Caki2 (cell line): ENCODE measurements at places on chromosomes 13 and 19.

GRCh38 chr19:29875931-29876330 is 64.1 kb downstream of the CCNE1 start:
- no peak for DNase-seq

DNA sequence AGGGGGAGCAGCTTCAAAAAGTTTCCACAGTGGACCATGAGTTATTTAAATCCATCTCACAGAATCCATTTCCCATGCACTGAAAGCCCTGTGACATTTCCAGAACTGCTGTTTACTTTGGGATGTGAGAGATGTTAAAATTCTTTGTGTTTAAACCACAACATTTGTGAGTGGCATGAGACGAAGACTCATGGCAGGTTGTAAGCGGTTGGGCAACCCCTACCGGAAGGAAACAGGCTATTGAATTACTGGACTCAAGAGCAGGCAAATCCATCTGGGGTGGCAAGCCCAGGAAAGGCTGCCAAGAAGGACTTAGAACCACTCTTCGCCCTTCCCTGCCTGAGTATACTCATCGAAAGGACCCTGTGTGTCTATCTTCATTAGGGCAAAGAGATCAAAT is 22.3 kb upstream of the CLDN10 start:
- peak; percentile 60 for DNase-seq

DNA sequence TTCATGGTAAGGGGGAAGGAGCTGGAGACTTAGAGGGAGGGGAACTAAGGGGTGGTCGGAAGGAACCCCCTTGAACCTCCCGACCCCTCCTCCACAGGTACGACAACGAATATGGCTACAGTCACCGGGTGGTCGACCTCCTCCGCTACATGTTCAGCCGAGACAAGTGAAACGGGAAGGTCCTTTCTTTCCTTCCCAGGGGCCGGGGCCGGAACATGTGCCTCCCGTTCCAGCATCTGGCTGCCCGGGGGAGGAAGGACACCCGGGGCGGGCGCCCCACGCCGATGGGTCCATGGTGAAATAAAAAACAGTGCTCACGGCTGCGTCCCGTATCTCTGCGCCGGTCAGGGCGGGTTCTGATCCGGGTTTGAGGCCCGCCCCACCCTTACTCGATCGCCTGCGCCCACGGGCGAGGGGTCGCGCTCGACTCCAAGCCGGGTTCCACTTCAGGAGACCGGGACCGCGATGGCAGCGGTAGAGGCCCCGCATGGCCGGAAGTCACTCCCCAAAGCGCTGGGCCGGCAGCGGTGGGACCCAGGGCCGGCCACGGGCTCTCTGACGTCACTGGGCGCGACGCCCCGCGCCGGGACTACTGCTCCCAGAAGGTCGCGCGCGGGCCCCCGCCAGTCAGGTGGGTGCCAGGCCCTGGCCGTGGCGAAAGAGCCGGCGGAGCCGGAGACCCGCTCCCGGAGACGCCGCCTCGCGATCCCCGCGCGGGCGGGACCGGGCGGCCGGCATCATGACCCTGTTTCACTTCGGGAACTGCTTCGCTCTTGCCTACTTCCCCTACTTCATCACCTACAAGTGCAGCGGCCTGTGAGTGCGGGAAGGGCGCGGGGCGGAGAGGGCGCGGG is at the start of gene TMEM147:
Gene TMEM147, plus strand, starts transcription at position 626 of the 854 bp plus-strand sequence. Its CDS starts 114 bp downstream, at position 740.
- peak; percentile 85 for DNase-seq

GRCh38 chr13:65808061-65808460 is 1422.1 kb downstream of the PCDH9 start:
- DNase-seq: no peak

GRCh38 chr13:80727321-80727975 is 386.5 kb upstream of the SPRY2 start:
- no peak for DNase-seq

DNA sequence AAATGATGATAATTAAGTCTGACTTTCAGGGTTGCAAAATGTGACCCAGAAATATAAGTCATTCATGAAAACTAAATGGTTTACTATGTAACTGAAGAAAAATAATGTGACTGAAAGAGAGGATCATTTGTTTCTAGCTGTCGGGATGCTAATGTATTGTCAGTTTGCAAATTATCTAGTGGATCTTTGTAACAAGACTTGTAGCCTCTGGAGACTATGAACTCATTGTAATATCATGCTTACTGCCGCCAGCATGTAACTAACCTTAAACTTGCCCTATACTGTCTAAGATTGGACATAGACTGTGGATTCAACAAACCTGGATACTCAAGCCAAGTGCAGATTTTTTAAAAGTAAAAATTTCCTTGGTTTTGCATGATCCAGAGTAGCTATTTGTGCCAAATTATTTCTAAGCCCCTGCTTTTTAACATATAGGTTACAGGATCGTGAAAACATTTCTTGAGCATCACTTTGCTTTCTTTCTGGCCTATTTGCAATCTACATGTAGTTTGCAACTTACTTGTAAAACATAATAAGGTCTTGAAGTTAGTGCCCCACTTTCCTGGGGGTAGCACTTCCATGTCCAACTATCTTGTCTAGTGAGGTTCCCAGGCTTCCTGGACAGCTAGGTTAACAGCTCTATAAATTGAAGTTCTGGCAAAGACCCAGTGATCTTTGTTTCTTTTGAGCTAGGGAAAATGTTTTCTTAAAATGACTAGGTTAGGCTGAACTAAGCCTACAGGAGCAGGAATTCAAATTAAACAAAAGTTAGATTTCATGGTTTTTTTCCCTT is 3.3 kb upstream of the POSTN start:
- DNase-seq: no peak

DNA sequence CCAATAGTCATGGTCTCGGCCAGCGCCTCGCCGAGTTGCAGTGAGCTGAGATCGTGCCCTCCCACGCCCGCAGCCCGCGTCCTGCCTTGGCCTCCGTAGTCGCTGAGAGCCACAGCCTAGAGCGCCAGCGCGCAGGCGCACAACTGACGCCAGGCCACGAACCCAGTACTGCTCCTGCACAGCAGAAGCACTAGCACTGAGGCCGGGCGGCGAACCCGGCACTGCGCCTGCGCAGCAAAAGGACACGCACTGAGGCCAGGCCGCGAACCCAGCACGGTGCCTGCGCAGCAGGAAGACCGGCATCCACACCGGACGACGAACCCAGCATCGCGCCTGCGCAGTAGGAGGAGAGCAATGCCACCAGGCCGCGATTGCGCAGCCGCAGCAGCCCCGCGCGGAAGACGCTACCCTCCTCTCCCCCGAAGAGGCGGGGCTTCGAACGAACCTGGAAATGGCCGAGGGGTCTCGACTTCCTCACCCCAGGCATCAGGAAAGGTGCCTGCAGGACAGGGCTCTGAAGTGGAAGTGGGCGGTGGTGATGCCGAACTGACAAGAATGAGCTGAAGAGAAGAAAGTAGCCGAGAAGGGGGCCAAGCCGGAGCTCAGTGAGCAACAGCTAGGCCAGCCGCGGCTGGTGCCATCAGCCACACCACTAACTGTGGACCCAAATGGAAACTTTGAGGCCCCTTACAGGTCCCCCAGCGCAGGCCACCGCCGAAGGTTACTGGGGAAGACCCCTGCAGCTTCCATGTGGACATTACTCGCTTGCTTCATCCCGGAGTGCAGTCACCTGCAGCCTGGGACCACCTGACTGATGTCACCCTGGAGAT is 7.5 kb downstream of the F10 start:
- no peak for DNase-seq

GRCh38 chr19:14048443-14049153 is 13.3 kb downstream of the PALM3 start:
- peak; percentile 17 for DNase-seq

- DNase-seq: no peak
Measured at GRCh38 chr19:22605275-22606211, 28.6 kb upstream of the ZNF492 start.

DNA sequence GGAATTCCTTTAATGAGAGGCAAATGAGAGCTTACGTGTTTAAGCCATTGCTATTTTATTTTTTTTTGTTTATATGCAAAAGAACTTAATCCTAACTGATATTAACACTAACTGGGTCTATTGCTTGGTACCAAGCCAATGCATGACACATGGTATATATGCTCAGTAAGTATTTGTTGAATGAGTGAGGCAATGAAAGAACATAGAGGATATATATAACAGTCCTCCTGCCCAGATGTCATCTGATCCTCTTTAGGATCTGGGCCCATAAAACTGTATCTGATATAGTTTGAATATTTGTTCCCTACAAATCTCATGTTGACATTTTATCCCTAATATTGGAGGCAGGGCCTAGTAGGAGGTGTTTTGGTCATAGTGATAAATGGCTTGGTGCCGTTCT is 13.0 kb upstream of the ALOX5AP start:
- no peak for DNase-seq

DNA sequence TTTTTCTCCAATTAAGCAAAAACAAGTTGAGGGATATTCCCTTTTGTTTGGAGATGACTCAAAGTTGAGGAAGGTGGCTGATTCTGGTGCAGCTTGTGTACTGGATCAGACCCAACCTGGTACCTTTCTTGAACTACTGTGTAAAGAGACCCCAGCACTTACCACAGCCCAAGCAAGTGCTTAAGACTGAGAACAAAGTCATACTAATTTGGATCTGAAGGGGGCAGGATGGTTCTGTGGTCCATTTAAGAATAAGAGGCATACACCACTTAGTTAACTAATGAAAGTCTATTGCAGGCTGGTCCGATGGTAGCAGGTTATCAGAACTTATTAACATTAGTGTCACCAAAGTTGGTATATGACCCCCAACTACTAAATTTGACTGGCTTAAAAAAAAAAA is 6.3 kb downstream of the THSD1 start:
- DNase-seq: no peak

GRCh38 chr13:58706421-58706820 is 1074.9 kb downstream of the PCDH17 start:
- no peak for DNase-seq

GRCh38 chr13:108981407-108981806 is 352.0 kb downstream of the MYO16 start:
- no peak for DNase-seq

DNA sequence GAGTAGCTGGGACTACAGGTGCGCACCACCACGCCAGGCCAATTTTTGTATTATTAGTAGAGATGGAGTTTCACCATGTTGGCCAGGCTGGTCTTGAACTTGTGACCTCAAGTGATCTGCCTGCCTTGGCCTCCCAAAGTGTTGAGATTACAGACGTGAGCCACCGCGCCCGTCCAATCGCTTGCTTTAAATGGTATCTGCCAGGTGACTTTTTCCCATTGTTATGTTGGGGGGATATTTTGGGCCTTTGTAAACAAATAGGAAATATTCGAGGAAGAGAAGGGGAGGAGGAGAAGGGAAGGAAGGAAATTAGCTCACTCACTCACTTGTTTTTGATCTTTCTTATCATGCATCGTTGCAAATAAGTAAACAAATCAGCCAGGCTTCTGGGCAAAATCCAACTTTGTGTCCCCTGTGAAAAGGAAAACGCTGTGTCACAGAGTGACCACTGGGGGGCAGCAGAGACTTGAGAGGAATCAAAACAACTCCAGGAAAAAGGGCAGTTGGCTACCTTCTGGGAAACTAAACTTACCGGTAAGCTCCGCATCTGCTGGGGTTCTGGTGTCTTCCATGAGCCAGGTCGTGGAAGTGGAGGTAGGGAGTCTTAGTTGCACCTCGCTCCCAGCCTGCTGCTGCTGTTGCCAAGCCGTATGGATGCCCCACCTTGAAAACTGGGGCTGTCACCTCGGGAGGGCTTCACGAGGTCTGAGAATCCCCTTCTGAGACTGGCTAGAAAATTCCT is 9.3 kb upstream of the RANBP3 start:
- peak; percentile 70 for DNase-seq

- no peak for DNase-seq
Measured at GRCh38 chr19:15118248-15118647, 11.0 kb downstream of the SYDE1 start.

- DNase-seq: no peak
Measured at GRCh38 chr13:80939581-80939980, 598.7 kb upstream of the SPRY2 start.

DNA sequence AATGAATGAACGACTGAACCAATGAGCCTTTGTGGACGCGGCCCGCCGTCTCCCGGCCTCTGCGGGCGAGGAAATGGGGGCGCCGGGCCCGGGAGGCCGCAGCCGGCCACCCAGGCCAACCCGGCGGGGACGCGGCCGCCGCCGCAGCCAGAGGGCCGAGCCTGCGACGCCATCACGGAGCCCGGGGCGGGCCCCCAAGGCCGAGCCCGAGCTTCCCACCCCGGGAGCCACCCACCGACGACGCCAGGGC is 216 bp downstream of the SUGP2 start:
- no peak for DNase-seq

GRCh38 chr19:53849237-53849676 is 18.4 kb upstream of the MYADM start:
- DNase-seq: no peak

DNA sequence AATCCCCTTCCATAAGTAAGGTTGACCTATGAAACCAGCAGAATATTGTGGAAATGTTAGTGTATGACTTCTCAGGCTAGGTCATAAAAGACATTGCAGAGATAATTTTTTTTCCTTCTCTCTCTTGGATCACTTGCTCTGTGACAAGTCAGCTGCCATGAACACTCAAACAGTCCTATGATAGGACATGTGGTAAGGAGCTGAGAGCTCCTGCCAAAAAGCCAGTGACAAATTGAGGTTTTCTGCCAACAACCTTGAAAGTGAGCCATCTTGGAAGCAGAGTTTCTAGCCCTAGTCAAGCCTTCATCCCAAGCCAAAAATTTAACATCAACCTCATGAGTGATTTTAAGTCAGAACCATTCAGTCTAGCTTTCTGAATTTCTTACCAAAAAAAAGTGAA is 270.9 kb upstream of the NBEA start:
- no peak for DNase-seq

DNA sequence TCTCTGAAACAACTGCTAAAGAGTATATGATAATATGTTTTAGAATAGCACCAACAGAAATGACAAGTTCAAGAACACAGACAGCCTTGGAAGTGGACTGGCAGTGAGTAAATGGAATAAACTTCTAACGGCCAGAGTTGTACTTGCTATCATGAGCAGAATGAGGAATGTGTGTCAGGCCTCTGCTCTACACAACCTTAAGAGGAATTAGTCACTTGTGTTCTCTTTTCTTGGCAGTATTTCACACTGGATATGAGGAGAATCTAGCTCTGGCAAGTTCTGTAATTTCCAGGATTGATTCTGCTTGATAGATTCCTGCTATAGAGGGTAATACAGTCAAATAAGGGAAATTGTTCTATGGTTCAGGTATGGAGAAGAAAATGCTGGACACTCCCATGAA is 757.3 kb downstream of the EFNB2 start:
- DNase-seq: no peak

- no peak for DNase-seq
Measured at GRCh38 chr19:43643326-43643725, 3.7 kb upstream of the CADM4 start.

GRCh38 chr13:107563099-107563925 is 652.0 kb downstream of the LIG4 start:
- no peak for DNase-seq
